ENCODE measurements at places on chromosomes 3 and 15. TPM values are rescaled to one million over a fixed set of nuclear protein-coding genes. Genes with fewer than 3 reads are reported as not detected.

AMOTL2 gene
- 117 TPM for total RNA-seq

SNTN gene
- total RNA-seq: not detected

KY gene
- 3.5 TPM for total RNA-seq

ASB7 gene
- 17.1 TPM for total RNA-seq

SEC11A gene
- total RNA-seq: 200 TPM

ZNF445 gene
- 11.7 TPM for total RNA-seq

C3orf85 gene
- total RNA-seq: not detected

TMEM108 gene
- not detected for total RNA-seq

MNS1 gene
- 0.30 TPM for total RNA-seq

NEK10 gene
- total RNA-seq: 16.2 TPM

CNTN3 gene
- total RNA-seq: 7.0 TPM

HRG gene
- not detected for total RNA-seq

CCRL2 gene
- 0.26 TPM for total RNA-seq

CNTN4 gene
- total RNA-seq: not detected

GLCE gene
- total RNA-seq: 8.4 TPM

DUOX2 gene
- total RNA-seq: not detected

KBTBD13 gene
- not detected for total RNA-seq

PAQR5 gene
- total RNA-seq: 0.03 TPM

RTP1 gene
- total RNA-seq: not detected

GPR15 gene
- total RNA-seq: not detected

SLC24A5 gene
- not detected for total RNA-seq

ARRDC4 gene
- total RNA-seq: 54.2 TPM

NR1I2 gene
- total RNA-seq: 0.20 TPM

GTPBP8 gene
- 45.7 TPM for total RNA-seq

GUCA1C gene
- total RNA-seq: not detected

POPDC2 gene
- 0.33 TPM for total RNA-seq

ATP13A5 gene
- total RNA-seq: not detected

SSUH2 gene
- total RNA-seq: not detected

EXD1 gene
- not detected for total RNA-seq

IL17RE gene
- 0.89 TPM for total RNA-seq

SQOR gene
- 50.1 TPM for total RNA-seq

PTX3 gene
- 1,136 TPM for total RNA-seq

FBXO40 gene
- not detected for total RNA-seq

CD47 gene
- 90.9 TPM for total RNA-seq

FAM3D gene
- total RNA-seq: not detected

UBE2E1 gene
- 67.3 TPM for total RNA-seq

ARGFX gene
- total RNA-seq: not detected

PLSCR5 gene
- total RNA-seq: not detected

MYO5A gene
- total RNA-seq: 53.4 TPM

BCL2A1 gene
- 0.33 TPM for total RNA-seq

ALCAM gene
- total RNA-seq: 160 TPM

SCAANT1 gene
- not detected for total RNA-seq

BNC1 gene
- total RNA-seq: 0.91 TPM

BMF gene
- 3.8 TPM for total RNA-seq

XCR1 gene
- total RNA-seq: not detected

COLQ gene
- 0.36 TPM for total RNA-seq

CNTN6 gene
- 0.86 TPM for total RNA-seq

KNSTRN gene
- total RNA-seq: 14.0 TPM

NLGN1 gene
- 2.3 TPM for total RNA-seq

STRIT1 gene
- not detected for total RNA-seq

SERINC4 gene
- not detected for total RNA-seq

MYL3 gene
- total RNA-seq: not detected

CSTA gene
- 1.2 TPM for total RNA-seq

NUTM1 gene
- total RNA-seq: not detected
